Activated CD4-positive, alpha-beta memory T cell treated with anti-CD3 and anti-CD28 coated beads, Interleukin-2, amount 10 ng/mL, durations not matched to agents 7 days and 5 days (primary cell): ENCODE measurements at places on chromosomes 2 and 18. TPM values are rescaled to one million over a fixed set of nuclear protein-coding genes. Genes with fewer than 3 reads are reported as not detected.

- H3K36me3 ChIP-seq = no peaks in the 10 kb centered on the region
- DNase-seq = no peak
- H3K27ac ChIP-seq = no peak overlapping the region
- H3K4me1 ChIP-seq = peaks cover 26% of the 10 kb centered on the region
- H3K27me3 ChIP-seq = peaks cover 3% of the 10 kb centered on the region
- no peak overlapping the region for H3K4me3 ChIP-seq
These were observed 31.0 kb upstream of the RMDN2 start for GRCh38 chr2:37894047-37894446.

DNA sequence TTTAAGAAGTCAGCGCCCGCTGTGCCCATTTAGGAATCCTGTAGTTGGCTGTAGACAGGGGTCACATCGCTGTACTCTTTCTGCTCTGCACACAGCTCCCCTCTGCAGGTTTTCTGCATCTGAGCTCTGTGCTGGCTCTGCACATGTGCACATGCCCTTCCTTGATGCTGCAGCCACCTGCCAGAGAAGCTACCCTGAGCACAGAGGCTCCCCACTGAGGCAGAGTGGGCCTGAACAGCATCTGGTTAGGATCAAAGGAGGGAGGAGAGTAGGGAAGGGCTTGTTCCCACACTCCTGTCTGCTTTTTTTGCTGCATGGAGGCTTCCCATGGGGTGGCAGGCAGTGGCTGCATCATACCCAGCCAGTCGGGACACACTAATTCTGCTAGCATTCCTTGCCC lies 238.9 kb downstream of the FHOD3 start:
- no peak for DNase-seq
- H3K4me1 ChIP-seq = peaks cover 6% of the 10 kb centered on the region

Gene EVA1A
- not detected for total RNA-seq

Gene FLACC1
- total RNA-seq = 2.7 TPM

- H3K4me1 ChIP-seq = no peaks in the 10 kb centered on the region
- no peak overlapping the region for H3K27ac ChIP-seq
- no peaks in the 10 kb centered on the region for H3K27me3 ChIP-seq
- H3K4me3 ChIP-seq = no peak overlapping the region
- no peaks in the 10 kb centered on the region for H3K36me3 ChIP-seq
These were observed 195.0 kb upstream of the CYRIA start for GRCh38 chr2:16860627-16861026.
